ENCODE measurements at places on chromosomes 2 and 18.

DNA sequence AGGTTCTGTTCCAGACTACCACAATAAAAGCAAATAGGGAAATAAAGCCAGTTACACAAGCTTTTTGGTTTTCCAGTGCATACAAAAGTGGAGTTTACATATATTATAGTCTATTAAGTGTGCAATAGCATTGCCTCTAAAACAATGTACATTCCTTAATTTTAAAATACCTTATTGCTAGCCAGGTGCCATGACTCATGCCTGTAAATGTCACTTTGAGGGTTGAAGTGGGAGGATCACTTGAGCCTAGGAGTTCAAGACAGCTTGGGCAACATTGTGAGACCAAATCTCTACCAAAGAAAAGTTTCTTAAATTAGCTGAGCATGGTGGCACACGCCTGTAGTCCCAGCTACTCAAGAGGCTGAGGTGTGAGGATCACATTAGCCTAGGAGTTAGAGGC is 52.9 kb upstream of the IMP4 start:
- H3K4me3 ChIP-seq: no peak overlapping the region
- no peak overlapping the region for H3K27ac ChIP-seq

- no peaks in the 10 kb centered on the region for H3K36me3 ChIP-seq
- no peak overlapping the region for H3K27ac ChIP-seq
- no peak overlapping the region for H3K4me3 ChIP-seq
- H3K27me3 ChIP-seq: no peaks in the 10 kb centered on the region
Measured at GRCh38 chr18:22690556-22690955, 242.6 kb upstream of the RBBP8 start.

- no peak for DNase-seq
- H3K27me3 ChIP-seq: peaks cover 4% of the 10 kb centered on the region
- H3K27ac ChIP-seq: no peak overlapping the region
- H3K4me1 ChIP-seq: no peaks in the 10 kb centered on the region
Measured at GRCh38 chr2:179298666-179299065, 34.0 kb upstream of the SESTD1 start.

GRCh38 chr2:176876493-176877103 is 336.0 kb upstream of the HNRNPA3 start:
- no peaks in the 10 kb centered on the region for H3K27me3 ChIP-seq
- DNase-seq: no peak
- no peaks in the 10 kb centered on the region for H3K36me3 ChIP-seq
- no peak overlapping the region for H3K27ac ChIP-seq

- peaks cover 26% of the 10 kb centered on the region for H3K4me1 ChIP-seq
- no peak overlapping the region for H3K4me3 ChIP-seq
- H3K27me3 ChIP-seq: peaks cover 59% of the 10 kb centered on the region
- H3K36me3 ChIP-seq: no peaks in the 10 kb centered on the region
Measured at GRCh38 chr2:136126421-136126926, 8.5 kb upstream of the CXCR4 start.

- H3K4me3 ChIP-seq: no peak overlapping the region
- no peak for DNase-seq
- no peaks in the 10 kb centered on the region for H3K4me1 ChIP-seq
Measured at GRCh38 chr2:156380117-156380645, 47.7 kb upstream of the NR4A2 start.

- no peak overlapping the region for H3K27ac ChIP-seq
- H3K4me3 ChIP-seq: no peak overlapping the region
- DNase-seq: no peak
- no peaks in the 10 kb centered on the region for H3K36me3 ChIP-seq
Measured at GRCh38 chr18:63197246-63197869, 122.2 kb downstream of the BCL2 start.
